ENCODE measurements at places on chromosomes 1 and 21.

- no peak for DNase-seq
Observed at GRCh38 chr1:55623311-55623710, 408.1 kb upstream of the USP24 start.

DNA sequence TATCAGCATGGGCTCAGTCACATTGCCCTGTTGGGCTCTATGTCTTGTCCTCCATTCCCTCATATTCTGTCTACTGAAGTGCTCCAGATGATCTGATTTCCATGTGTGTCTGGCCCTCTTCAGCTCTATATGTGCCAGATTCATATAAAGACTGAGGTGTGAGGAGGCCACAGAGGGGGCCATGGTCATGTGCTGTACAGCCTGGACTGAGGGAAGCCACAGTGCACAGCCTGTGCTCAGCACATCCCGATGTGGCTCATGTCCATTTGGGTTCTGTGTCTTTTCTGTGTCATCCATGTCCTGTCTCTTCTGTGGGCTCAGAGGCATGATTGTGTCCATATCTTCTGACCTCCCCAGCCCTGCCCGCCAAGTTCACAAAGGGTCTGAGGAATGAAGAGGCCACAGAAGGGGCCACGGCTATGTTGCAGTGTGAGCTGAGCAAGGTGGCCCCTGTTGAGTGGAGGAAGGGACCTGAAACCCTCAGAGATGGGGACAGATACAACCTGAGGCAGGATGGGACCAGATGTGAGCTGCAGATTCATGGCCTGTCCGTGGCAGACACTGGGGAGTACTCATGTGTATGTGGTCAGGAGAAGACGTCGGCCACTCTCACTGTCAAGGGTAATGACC is 97.0 kb downstream of the OBSCN start:
- no peak for DNase-seq

GRCh38 chr21:38261851-38262250 is 5.1 kb downstream of the KCNJ15 start:
- DNase-seq = no peak

DNA sequence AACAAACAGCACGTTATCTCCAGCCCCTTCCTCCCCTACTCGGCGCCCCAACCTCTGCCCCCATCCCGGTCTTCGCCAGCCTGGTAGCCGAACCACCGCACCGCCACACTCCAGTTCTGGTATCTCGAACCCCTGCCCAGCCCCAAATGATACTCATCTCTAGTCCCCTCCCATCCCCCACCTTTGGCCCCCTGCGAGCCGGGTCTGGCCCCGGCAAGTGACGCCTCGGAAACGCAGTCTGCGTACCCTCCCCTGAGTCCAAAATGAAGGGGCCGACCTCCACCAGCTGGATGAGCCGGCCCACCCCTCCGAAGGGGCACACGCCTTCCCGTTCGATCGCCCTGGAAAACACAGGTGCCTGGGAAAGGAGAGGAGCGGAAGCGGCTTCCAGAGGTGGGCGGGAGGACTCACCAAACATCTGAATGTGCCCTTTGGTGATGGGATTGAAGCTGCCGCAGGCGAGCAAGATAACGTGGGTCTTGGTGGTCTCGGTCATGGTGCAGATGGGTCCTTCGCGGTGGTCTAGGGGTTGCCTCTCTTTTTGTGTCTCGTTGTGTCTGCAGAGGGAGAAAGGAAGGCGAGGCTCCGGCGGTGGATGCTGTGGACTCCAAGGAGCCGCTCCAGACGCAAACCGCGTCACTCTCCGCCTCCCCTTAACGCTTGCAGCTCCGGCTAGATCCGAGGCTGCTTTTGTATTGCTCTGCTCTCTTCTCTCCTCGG is at the start of gene NMNAT2:
NMNAT2 (minus strand) TSS at position 609 of the 720 bp plus-strand sequence; CDS start at position 496, 113 bp downstream.
- DNase-seq = no peak

DNA sequence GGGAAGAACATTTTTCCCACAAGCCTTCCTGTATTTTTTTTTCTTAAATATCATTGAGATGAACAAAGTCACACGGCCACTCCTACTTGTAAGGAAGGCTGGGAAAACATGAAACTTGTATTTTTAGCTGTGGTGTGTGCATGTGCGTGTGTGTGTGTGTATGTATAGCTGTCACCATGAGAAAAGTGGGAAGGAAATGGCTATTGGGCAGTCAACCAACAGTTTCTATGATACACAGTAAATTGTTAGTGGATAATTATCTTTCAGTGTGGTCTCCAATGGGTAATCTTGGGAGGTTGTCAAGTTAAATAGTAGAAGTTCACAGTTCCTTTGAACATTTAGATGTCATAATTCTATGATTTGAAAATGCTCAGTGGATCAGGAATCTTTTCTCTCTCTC is 132.7 kb upstream of the USP24 start:
- no peak for DNase-seq
